ENCODE measurements at places on chromosomes 7 and 10.

DNA sequence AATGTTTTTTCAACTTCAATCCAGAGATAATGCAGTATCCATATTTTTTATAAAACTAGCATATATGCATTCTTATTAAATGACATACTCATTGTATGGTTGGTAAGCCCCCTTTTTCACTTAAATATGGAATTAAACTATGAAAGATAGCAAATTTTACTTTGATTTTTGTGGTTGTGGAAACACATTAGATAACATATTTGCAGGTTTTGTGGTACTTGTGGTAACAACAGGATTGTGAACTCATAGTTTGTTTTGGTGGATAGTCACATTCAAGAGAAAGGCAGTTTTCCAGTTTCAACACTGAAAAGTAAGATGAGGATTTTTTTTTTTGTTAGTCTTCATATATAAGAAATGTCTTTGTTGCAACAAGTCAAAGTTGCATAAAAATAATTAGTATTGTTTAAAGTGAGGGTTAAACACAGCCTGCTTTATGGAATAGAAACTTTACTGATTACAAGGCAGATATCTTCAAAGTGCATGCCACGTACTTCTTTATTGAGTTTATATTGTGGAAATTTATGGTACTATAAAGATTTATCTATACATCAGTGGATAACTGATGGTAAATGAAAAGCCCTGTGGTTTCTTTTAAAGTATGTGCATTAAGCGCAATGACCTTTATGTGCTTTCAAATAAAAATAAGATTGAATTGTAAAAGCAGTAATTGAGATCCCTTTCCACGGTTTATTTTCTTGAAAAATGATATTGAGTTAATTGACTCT is 39.7 kb upstream of the SEMA3D start:
- DNase-seq: no peak

DNA sequence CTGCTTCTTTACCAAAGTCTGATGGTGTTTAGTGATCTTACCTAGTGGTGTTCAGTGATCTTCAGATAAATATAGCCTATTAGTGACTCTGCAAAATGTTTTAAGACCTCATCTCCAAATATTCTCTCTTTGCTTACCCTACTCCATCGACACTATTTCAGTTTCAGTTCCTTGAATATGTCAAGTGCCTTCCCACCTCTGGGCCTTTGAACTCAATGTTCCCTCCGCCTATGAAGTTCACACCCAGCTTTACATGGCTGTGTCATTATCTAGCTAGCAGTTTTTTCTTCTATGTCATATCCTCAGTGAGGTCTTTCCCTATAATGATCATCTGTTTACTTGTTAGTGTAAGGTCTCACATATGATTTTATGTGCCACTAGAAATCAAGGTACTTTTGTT is 322.6 kb downstream of the DGKB start:
- no peak for DNase-seq

DNA sequence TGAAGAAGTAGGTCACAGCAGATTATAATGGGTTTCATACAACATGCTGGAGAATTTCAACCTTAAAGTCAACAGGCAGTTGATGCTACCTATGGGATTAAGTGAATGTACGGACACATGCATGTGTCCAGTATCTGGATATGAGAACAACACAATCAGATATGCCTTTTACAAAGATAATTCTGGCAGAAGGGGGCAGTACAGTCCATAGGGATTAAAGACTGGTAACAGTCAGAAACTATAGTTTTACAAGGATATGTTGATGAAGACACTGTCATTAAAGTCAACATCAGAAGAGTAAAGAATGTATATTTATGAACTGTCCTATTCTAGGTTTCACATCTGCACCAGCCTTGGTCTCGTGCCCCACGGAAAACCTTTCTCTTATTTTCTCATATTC is 41.5 kb downstream of the ANKMY2 start:
- DNase-seq: no peak

DNA sequence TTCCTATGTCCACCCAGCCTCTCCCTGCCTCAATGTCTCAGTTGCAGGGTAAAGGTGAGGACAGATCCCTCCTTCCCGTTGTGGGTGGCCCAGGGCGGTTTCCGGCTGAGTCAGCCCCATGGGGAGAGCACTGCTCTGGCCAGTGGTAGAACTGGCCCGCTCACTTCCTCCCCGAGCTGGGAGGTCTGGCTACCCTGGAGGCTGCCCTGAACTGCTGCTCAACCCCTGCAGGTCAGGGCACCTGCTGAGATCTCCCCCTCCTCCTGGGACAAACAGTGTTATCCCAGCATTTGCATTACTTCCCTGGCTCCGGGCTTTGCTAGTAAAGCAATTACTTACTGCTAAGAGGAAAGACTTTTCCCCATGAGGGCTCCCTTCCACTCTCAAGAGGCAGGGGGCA is 21.4 kb upstream of the IMPDH1 start:
- DNase-seq: no peak

DNA sequence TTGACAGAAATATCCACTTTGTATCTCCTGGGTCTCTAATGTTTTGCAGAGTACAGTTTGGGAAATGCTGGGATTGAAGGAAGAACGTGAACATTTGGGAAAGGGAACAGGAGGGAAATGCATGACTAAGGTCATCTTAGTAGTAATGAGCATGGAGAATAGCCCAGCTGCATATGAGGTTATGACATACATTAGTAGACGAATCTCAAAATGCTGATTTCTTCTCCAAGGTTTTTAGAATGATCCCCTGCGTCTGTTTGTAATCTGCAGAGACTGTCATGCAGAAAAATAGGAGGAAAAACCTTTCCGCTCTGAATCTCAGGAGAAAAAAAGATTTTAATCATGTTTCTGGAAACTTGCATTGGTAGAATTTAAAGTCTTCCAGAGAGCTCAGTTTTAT is 133.6 kb downstream of the PPP1R9A start:
- DNase-seq: no peak

DNA sequence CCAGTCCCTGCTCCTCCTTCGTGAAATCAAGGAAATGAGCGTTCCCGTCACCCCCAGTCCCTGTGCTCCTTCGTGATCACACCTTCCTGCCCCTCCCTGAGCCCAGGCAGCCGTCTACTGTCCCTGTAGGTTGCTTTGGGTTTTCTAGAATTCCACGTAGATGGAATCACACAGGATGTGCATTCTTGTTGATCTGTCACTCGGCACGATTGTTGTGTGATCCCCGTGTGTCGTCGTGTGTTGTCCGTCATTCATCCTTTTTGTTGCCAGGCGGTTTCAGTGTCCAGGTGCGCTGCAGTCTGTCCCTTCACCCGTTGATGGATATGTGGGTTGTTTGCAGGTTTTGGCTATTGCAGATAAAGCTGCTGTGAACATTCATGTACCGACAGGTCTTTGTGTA is 9.4 kb downstream of the MTG1 start:
- DNase-seq: no peak

- DNase-seq: no peak
These were observed 140.8 kb upstream of the PRR15 start for GRCh38 chr7:29422829-29423228.

DNA sequence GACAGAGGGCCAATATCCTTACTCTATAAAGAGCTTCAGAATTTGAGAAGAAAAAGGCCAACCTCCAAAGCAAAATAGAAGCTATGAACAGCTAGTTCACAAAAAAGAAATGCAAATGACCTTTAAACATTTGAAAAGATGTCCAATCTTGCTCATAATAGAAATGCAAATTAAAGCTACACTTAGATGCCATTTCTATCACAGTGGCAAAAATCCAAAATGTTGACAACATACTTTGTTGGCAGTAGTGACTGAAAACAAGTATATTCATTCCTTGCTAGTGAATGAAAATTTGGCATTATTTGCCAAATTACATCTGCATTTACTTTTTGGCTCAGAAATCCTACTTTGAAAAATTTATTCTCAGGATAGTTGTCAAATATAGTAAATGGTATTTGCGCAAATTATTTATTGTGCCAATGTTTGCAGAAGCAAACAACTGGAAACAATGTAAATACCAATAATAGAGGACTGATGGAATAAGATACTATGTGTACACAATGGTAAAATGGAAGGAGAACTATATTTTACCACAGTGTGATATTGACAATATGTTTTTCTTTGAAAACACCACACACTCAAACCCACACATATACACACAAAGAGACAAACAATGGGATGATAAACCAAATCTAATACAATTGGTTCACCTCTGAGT is 9.4 kb downstream of the TMEM106B start:
- no peak for DNase-seq

- no peak for DNase-seq
These were observed 4.6 kb downstream of the SFTPA2 start for GRCh38 chr10:79555354-79556309.

- DNase-seq: no peak
These were observed 85.5 kb downstream of the CUX1 start for GRCh38 chr7:101902680-101903514.

DNA sequence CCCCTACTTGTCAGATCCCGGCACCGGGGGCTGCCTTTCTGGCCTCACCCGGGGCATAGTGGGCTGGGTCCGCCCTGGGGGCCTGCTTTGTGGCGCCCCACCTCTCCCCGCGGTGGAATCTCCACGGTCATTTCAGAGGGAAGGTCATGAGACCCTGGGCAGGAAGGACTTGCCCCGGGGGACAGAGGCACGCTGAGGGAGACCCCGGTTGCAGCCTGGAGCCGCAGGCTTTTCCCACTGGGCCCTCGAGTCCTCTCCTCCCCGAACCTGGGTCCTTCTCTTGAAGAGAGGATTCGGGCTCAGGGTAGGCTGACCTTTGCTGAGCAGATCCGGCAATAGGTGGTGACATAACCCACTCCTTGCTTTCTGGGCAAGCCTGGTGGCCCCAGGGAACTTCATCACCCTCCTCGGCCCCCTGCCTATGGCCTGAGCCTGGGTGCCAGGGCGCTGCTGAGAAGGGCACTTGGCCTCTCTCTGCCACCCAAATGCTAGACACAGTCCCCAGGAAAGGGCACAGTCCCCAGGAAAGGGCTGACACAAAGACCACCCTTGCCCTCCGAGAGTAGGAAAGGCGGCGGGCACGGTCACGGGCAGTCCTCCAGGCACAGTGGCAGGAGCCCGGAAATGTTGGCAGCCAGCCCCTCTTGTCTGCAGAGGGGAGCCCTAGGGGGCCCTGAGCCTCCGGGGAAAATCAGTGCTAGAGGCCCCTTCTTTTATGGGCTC is 36.2 kb downstream of the FKBP6 start:
- DNase-seq: no peak

DNA sequence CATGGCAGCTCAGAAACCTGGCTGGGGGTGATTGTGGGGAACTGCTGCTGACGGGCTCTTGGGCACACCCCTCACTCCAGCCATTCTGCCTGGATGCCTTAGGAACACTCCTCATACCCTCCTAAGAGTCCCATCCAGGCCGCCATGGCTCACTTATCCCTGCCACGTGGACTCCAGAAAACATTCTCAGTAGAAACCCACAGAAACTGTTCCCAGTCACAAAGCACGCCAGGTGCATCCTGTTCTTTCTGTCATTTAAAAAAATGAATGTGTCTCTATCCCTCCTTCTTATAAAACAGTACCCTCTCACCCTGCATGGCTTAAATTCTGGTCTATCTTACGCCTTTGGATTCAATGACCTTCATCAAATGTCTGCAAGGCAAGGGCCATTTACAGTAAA is 177.7 kb downstream of the CUX1 start:
- DNase-seq: no peak

GRCh38 chr10:11830836-11831519 is 7.8 kb downstream of the PROSER2 start:
- DNase-seq: no peak

DNA sequence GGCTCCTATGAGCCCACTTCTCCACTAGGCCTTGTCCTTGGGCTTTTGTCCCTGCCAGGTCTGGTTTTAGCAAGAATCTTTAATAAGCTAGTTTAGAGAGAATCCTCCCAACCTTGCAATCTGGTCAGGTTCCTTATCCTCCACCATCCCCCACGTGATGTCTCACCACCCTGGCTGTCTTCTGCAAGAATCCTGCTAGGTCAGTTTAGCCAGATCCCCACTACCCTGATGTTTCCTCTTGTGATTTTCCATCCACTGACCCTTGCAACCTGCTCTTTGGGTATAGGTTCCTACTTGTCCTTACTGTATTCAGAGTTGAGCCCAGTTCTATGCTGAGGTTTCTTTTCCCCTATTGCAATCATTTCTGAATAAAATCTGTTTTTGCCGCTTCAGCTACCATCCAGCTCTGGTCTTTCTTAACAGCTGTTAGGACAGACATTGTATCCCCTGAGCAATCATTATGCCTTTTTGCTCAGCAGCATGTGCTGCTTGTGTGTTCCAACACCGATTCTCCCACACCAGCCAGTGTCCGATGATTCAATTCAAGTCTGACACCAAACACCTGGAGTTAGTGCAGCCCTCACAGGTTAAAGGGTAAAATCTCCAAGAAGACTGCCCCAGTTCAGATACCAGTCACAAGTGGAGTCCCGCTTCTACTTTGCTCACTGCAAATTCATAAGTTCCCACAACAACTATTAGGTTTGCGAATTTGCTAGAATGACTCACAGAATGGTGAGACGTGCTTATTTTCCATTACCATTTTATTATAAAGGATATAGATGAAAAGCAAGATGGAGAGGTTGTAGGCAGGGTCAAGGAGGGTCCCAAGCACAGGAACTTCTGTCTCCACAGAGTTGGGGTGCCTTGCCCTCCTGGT is 62.2 kb upstream of the ADCY1 start:
- DNase-seq: no peak

DNA sequence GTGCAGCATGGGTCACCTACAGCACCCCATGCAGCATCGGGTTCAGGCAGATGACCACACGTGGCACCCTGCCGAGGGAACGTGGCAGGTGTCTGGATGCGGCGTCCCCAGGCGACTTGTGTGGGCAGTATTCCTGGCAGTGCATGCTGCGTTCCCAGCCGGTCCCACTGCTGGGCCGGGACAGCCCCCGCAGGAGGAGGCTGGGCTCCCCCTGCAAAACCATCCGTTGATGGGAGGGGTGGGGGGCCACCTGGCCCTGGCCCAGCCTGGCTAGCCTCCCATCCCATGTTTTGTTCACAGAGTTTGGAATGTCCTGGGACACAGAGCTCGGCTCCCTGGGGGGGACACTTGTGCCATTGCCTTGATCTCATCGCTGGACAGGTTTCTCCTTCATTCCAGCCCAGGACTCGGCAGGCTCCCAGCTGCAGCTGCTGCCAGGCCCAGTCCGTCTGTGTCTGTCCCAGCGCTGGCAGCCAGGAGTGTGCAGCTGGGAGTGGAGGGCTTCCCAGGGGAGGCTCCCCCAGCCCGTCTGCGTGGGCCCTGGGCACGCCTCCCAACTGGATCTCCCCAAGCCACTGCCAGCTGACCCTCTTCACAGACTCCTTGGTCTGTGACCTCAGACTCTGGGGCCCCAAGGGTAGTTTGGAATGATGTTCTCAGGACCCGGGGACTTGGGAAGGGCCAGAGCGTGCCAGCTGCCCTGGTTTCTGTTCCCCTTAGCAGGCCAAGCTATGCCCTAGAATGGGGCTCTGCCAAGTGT is 32.6 kb downstream of the TMEM270 start:
- DNase-seq: no peak

- no peak for DNase-seq
These were observed 5.8 kb downstream of the TCF7L2 start for GRCh38 chr10:112955582-112956421.

All from left renal pelvis (tissue), 4 donors.